Right kidney (tissue), 9 donors: ENCODE measurements at places on chromosomes 2 and 18.

DNA sequence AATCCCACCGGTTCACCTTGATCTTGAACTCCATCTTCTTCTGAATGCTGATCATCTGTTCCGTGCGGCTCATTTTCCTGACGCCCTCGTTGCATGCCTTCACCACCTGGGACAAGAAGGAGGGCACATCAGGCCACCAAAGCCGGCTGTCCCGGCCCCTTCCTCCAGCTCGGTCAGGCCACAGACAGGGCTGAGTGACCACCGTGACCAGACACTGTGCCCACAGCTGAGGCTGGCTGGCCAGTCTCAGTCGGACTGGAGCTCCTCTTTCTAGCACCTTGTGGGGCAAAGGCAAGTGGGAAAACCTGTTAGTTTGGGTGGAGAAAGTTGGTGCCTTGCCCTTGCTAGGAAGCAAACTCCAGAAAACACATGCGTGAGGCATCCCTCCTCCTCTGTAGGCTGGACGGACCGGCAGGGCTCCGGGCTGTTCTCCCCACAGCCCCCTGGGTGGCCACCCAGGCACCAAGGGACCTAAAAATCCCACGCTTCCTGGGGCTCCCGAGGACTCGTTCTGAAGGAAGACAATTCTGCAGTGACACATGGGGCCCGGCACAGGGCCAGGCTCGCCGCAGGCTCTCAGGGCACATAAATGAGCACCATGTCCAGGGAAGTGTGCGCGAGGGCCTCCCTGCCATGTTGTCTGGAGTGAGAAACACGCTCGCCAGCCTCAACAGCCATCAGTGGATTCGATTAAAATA, 15.3 kb downstream of the SNORC start:
- no peak for DNase-seq

DNA sequence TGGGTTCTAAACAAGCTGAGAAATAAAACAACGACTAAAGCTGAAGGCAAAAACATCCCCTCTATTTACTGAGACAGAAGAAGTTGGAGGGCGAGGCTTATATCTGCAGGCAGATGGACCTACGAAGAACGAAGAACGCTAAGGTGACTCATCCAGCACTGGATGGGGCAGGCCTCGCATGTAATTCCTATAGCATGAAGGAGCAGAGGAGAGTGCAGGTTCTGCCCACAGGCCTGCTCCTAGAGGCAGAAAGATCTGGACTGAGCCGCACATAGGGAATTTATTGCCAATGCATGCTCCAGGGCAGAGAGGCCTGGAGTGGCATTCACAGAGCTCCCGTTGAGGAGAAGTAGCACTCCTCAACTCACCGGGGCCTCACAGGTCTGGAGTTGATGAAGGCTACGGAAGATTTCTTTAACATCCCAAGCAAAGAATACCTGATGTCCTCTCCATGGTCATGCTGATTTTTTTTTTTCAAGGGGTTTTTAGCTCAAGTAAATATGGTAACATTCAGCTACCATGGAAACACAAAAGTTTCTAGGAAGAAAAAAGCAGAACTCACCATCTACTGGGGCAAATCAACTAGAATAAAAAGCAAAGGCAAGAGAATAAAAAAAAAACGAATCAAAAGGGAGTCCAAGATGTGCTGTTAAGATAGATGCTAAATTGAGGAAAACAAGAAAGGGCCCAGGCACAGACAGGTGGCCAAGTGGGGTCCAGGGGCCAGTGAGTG, 10.4 kb upstream of the METTL21A start:
- no peak for DNase-seq

DNA sequence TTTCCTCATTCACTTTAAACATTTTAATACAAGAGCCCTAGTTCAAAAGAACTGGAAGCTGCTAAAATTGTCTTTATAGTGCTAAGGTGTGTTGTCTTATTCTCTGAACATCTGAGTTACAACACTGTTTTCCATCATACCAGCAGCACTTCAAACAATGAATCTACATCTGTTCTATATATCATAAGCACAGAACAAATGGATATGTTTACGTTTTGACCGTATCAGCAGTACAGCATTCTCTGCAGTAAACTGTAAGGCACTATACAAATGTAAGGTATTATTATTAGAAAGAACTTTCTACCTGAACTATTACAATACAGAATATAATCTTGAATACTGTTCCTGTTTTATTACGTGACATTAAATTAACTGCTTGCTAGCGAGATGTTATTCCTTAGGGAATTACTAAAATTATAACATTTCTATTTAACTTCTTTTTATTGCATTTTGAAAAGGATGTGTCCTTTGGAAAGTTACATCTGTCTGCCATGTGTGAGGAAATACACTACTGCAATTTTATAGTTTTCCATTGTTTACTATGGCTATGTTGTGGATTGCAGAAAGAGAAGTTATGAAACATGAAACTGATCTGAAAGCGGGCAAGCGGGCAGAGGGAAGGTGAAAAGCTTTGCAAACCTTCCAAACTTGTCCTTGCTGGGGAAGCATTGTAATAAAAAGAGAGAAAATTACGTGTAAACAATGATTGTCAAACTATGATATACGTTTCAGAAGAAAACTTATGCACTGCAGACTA, 13.7 kb downstream of the NCKAP1 start:
- no peak for DNase-seq

DNA sequence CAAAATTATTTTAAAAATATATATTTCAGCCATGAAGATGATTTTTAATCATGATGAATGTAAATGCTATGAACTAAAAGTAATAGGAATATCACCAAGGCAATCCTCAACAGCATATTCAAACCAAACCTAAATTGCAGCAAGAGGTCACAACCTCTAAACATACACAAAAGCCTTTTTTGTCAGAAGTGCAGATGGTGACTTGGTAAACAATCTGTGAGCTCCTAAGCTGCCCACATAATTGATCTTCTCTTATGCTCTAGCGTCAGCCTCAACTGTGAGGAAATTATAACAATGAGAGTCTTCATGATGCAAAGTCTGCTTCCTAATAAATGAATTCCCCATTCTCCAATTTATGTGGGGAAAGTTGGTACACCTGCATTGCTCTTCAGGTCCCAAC, 113.2 kb downstream of the TSN start:
- DNase-seq = no peak

- no peak for DNase-seq
Observed at GRCh38 chr2:120314690-120315366, 31.1 kb upstream of the INHBB start.

DNA sequence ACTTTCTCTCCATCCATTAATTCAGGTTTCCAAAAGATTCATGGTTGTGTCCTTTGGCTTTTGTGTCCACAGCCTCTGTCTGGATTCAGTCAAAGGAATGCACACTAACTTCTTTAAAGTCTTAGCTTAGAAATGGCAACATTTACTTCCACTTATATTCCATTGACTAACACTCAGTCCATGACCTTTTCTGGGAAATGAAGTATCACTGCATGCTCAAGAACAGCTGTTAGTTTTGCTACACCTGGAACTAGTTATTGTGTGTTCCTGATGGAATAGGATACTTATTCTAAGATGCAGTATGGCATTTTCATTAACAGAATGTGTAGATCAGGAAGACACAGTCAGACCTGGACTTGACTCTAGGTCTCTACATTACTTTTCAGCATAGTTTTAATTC, 88.8 kb downstream of the KYNU start:
- DNase-seq = no peak

- no peak for DNase-seq
Observed at GRCh38 chr2:120140866-120141265, 82.3 kb downstream of the TMEM185B start.

DNA sequence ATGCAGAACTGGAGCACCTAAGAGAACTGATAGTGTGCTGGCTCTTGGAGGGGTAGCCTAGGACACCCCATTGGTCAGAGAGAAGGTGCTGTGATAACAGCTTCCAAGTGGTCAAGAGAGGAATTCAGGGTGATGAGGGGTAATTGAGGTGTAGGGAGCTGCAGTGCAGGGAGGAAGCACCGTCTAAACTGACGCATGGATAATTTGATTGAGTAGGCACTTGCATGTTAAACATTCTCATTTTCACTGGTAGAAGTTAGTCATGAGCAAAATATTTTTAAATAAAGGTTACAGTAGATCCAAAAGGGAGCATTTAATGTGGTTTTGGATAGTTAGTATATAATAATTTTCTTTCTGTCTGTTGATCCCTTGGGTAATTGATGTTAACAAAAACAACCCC, 155.1 kb upstream of the TCF4 start:
- no peak for DNase-seq

GRCh38 chr2:100429726-100430125, 12.3 kb upstream of the CHST10 start:
- DNase-seq = no peak

- DNase-seq = no peak
Observed at GRCh38 chr2:121539750-121540469, 9.2 kb downstream of the RNU4ATAC start.

GRCh38 chr18:37654731-37655369, 89.3 kb upstream of the CELF4 start:
- DNase-seq = no peak

DNA sequence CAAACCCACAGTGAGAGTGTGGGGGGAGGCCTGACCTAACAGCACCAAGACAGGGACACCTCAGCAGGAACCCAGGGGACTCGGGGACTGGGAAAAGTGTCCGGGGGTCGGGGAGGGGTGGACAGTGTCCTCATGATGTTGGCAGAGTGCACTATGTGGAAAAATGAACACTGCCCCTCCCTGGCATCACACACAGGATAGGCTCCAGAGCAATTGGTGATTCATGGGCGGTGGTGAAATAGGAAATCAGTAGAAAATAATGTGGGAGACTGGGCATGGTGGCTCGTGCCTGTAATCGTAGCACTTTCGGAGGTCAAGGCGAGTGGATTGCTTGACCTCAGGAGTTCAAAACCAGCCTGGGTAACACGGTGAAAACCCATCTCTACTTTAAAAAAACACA, 3.6 kb upstream of the ANO7 start:
- DNase-seq = no peak

GRCh38 chr18:47877892-47878291, 52.6 kb downstream of the SMAD2 start:
- DNase-seq = no peak

DNA sequence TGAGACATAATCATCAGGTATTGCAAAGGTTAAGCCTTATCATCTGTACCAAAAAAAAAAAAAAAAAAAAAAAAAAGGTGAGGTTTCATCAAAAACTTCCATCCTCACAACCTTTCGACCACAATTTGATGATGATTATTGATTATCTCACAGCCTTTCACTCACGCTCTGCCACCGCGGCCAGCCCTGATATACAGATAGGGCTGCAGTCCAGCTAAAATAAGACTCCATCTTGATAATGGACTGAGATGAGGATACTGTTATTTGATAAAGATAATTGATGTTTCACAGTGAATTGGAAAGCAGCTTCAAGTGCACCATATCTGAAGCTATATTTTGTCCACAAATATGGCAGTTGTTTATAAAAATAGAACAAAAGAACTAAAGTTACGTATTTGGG, 159.7 kb upstream of the BOD1L2 start:
- DNase-seq = no peak

- peak; percentile 39 for DNase-seq
Observed at GRCh38 chr2:222708274-222708710, 36.8 kb downstream of the MOGAT1 start.

DNA sequence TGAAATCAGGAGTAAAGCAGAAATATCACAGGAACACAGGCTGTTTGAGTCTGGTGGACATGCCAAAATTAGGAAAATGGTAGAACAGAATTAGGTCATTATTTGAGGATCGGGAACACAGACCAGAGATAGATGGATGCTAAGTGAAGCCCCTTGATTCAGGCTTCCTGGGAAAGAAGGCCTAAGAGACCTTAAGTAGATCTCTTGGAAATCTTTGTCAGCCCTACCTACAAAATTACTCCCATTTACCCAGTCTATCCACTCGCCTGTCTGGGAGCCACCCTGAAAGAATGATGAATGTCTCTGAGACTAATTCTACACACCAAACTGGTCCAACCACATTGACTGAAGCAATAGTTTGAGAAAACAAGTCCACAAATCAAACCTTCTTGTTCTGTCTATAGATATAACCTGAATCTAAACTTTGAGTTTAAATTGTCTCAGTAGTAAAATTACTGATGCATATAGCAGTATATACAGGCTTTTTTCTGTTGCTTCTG, 36.6 kb upstream of the TANK start:
- DNase-seq = peak; percentile 8

DNA sequence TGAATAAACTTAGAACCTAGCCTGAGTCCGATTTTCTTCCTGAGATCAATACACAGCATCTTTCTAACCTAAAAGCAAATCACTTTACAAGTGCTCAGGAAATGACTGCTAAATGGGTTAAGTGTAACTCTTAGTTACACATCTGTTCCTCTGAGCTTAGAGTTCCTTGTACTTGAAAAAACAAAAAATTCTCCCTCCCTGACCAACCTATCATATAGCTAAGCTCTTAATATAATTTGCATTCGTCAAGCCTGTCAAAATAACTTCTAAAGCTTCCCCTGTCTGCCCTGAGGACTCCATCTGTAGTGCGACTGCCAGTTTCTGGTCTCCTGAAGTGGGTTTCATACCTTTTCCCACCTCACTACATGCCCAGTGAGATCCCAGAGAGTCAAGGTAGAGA, 190.4 kb downstream of the NCK2 start:
- DNase-seq = no peak

GRCh38 chr2:208488686-208489564, 82.3 kb downstream of the PTH2R start:
- DNase-seq = no peak

DNA sequence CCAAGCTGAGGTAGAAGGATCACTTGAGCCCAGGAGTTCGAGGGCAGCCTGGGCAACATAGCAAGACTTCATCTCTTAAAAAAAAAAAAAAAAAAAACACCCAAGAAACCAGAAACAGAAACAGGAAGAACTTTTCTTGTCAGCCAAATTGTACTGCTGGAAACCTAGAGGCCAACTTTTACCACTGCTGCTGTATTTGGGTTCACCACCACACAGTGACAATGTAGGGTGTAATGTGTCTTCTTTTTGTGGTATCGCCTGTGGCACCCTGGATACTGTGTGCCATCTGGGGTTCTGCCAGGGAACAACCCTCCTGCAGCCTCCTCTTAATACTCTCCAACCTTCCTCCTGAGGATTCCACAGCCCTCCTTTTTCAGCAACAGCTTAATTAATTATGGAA, 72.6 kb downstream of the STK39 start:
- no peak for DNase-seq

DNA sequence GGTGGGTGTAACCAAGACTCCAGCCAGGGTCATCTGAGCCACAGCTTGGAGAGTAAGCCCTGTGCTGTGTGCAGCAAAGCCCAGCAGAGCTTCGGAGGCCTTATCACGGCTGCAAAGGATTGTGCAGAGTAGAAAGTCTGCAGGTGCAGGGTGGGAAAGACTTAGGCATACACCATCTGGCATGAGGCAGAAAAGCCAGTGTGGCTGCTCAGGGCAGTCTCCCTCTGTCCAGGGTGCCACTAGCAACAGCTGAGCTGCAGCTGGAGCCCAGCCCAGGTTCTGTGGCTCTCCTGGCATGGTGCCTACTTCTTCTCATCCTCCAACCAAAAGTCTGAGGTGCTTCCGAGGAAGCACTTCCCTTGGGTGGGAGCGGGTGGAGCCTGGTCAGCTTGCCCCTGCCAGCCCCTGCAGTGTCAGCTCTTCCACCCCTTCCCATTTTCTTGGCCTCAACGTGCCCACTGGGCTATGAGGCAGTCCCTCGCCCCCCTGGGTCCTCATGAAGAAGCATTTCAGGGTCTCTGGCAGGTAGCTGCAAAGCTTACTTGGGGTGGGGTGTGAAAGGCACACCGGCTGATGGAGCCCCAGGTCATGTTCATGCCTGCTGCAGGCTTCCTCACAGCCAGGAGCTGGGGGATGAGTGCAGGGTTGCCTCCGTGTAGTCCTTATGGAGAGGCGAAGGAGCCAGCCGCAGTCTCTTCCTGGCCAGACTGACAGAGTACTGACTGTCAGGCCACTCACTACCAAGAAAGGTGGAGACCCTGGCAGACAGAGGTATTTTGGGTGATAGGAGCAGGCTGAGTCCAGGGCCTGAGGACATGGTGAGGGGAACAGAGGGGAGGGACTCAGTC, 4.8 kb downstream of the AMER3 start:
- DNase-seq = no peak
